ENCODE measurements at places on chromosomes 1 and 21.

GRCh38 chr1:87853576-87854351, 525.1 kb downstream of the LMO4 start:
- DNase-seq: no peak

- no peak for DNase-seq
Measured at GRCh38 chr1:234934611-234935033, 194.0 kb downstream of the TOMM20 start.

- no peak for DNase-seq
Measured at GRCh38 chr1:51097171-51097570, 4.9 kb upstream of the C1orf185 start.

DNA sequence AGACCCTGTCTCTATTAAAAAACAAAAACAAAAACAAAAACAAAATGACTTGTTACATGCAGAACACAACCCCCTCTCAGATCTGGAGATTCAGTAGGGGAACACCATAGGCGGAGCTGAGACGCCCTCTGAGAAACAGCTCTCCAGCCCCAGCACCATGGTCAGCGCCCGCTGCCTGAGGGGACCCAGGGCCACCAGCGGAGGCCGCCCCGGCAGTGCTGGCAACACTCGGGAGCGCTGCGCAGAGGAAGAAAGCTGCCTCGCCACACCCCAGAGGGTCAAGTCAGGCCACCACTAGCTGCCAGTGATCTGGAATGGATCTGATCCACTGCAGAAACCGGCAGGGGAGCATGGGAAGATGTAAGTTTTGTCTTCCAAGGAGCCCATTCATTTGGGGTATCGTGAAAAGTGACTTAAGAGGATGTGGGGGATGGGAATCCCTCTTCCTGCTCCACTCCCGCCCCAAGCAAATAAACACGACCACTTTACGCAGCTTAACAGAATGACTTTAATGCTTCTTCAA, 3.1 kb downstream of the ACTA1 start:
- no peak for DNase-seq

GRCh38 chr1:213415691-213416380, 364.8 kb downstream of the RPS6KC1 start:
- DNase-seq: no peak

DNA sequence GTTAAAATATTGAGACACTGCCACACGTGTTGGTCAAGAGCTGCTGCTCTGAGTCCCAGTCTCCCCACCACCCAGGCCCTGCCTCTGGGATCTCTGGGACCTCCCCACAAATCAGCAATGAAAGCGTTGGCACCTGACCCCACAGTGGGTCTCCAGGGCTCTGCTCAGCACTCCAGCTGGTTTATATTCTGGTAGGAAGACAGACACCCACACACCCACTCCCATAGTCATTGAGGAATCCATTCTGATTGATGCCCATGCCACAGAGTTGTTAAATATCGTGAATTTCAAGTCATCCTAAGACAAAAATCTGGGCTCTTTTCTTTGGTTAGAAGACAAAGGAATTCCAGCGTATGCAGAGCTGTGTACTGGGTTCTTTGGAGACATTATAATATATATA, 91.6 kb downstream of the KIF26B start:
- no peak for DNase-seq

DNA sequence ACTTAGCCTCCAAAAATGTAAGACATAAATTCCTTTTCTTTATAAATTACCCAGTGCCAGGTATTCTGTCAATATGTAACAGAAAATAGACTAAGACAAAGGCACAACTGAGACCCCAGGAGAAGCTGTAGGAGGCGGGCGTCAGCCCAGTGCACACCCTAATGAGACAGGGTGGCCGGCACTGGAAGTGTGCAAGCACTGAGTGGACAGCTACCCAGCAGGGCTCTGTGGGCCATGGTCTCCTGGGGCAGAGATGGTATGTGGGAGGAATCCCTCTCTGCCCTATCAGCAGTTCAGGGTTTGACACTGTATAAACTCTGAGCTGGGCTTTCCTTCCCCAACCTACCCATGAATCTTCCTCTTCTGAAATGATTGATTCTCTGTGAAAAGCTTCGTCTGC, 139.5 kb downstream of the GLIS1 start:
- no peak for DNase-seq

GRCh38 chr1:68043443-68044090, 6.9 kb downstream of the DIRAS3 start:
- DNase-seq: no peak

DNA sequence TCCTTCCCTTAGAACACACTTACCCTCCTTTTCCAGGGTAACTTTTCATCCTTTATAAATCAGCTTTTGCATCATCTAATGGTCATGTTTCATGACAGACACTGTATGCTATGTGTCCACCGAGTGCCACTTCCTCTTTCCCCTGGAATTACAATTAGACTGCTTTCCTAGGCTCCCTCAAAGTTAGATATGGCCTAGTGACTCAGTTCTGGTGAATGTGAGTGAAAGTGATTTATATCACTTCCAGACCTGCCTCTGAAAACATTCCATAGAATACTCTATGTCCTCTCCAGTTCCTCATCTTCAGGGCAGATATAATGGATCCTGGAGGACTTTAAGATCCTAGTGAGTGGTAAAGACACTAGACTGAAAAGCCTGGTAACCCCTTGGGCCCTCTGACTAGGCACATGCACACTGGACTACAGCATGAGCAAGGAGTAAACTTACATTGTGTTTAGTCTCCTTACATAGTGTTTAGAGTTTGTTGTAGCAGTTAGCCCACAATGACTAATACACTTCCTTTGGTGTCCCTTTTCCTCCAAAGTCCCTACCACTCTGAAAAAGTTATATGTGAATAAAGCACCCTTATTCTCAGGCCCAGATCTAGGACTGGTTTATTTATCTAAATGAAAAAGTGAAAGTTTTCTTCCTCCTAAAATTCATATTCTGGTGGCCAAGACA, 59.3 kb downstream of the GPR88 start:
- DNase-seq: no peak

- DNase-seq: no peak
Measured at GRCh38 chr1:85555867-85556573, 24.5 kb upstream of the CCN1 start.

- DNase-seq: no peak
Measured at GRCh38 chr1:21773585-21773984, 9.4 kb downstream of the USP48 start.

GRCh38 chr1:47262787-47263413, 30.9 kb upstream of the TAL1 start:
- no peak for DNase-seq

DNA sequence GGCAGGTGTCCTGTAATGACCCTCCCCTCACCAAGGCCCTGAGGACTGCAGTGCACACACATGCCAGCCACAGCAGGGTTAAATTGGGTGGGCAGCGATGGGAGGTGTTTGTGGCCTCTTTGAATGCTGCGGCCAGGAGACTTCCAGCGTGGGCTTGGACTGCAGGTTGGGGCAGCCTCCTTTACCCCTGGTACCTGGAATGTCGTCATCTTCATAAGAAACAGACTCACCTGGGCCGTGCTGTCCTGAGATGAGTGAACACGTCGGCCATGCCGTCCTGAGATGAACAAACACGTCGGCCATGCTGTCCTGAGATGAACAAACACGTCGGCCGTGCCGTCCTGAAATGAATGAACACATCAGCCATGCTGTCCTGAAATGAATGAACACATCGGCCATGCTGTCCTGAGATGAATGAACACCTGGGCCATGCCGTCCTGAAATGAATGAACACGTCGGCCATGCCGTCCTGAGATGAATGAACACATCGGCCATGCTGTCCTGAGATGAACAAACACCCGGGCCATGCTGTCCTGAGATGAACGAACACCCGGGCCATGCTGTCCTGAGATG, 50.1 kb upstream of the COL6A1 start:
- no peak for DNase-seq

GRCh38 chr1:169588785-169589485, 2.7 kb upstream of the F5 start:
- no peak for DNase-seq

DNA sequence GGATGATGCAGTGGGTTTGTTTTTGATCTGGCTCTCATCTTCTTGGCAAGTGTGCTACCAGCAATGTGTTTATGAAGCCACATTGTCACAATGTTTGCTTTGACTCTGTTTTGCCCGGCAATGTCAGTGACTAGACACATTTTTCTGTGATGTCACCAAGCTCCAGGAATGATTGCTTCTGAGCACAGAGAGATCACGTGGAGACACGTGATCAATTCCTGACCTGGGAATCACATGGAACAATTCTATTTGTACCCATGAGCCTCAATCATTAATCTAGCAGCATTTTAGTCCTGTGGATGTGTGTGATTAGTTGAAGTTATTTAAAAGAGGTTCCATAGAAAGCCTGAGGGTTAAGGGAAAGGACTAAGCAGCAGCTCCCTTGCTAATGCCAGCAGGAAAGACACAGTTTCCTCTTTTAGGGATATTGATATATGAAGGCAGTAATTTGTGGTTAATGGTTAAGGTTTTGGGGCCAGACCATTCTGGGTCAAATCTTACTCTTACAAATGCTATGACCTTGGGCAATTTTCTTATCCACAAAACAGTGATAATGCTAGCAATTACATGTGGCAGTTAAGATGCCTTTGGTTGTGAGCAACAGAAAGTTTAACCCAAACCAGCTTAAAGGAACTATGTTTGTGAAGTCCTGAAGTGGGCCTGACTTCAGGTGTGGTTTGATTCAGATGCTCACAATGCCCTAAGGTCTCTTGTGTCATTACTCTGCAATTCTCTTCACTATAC, 59.0 kb downstream of the FASLG start:
- no peak for DNase-seq

DNA sequence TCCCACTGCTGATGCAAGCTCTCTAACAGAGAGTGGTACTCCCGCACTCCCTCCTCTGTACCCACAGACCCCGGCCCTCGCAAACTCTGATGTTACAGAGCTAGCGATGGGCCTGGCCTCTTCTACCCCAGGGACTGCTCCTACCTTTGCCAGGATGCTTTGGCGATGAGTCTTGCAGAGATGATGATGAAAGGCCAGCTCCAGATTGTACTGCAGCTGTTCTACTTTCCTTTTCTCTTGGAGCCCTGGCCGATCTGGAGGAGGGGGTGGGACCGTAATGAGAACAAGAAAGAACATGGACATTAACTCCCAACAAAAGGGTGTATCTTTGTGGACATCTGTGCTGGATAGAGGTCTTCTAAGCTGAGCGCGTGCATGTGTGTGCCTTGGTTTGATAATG, 6.0 kb upstream of the LINGO4 start:
- no peak for DNase-seq

- DNase-seq: no peak
Measured at GRCh38 chr1:41788427-41788826, 130.3 kb downstream of the HIVEP3 start.

- DNase-seq: no peak
Measured at GRCh38 chr1:156126630-156127534, 12.4 kb downstream of the LMNA start.

GRCh38 chr1:54302951-54303843, 103.0 kb downstream of the SSBP3 start:
- DNase-seq: no peak

DNA sequence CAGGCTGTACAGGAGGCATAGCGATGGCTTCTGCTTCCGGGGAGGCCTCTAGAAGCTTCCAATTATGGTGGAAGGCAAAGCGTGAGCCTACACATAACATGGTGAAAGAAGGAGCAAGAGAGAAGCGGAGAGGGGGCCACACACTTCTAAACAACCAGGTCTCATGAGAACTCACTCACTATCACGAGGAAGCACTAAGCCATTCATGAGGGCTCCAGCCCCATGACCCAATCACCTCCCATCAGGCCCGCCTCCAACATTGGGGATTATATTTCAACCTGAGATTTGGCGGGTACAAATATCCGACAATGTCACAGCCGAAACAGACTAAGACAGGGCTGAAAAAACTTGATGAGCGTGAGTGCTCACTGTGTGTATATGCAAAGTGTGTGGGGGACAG, 89.3 kb upstream of the CNIH3 start:
- no peak for DNase-seq

- DNase-seq: no peak
Measured at GRCh38 chr1:91621907-91622306, 121.3 kb downstream of the CDC7 start.

- no peak for DNase-seq
Measured at GRCh38 chr1:2530513-2531361, 674 bp upstream of the HES5 start.

GRCh38 chr1:55572878-55573734, 357.9 kb upstream of the USP24 start:
- DNase-seq: no peak

- DNase-seq: peak; percentile 71
Measured at GRCh38 chr21:31501926-31502325, 157.6 kb upstream of the SOD1 start.

- DNase-seq: no peak
Measured at GRCh38 chr1:202319381-202320080, 22.2 kb downstream of the UBE2T start.

GRCh38 chr1:40114400-40114799, 17.3 kb upstream of the PPT1 start:
- no peak for DNase-seq

DNA sequence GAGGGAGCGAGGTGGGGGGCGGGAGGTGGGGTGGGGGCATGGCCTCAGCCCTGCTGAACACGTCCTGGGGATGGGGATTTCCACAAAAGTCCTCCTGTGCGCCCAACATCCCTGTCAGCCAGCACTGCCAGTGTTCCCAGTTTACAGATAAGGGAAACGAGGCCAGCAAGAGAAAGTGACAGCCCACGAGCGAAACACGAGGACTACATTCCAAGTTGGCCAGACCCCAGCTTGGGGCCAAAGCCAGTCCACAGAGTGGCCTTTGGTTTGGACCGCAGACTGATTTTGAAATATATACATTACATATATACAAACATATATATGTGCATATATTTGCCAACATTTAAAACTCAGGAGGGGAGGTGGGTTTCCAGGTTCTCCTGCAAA, 5.0 kb downstream of the FBXO2 start:
- DNase-seq: no peak

GRCh38 chr1:151593730-151594129, 18.1 kb upstream of the SNX27 start:
- no peak for DNase-seq

GRCh38 chr1:217983051-217983375, 302.1 kb upstream of the RRP15 start:
- no peak for DNase-seq

- DNase-seq: no peak
Measured at GRCh38 chr1:72804541-72804940, 522.2 kb upstream of the NEGR1 start.

- no peak for DNase-seq
Measured at GRCh38 chr1:217211486-217211885, 419.4 kb downstream of the GPATCH2 start.

GRCh38 chr1:20426371-20426770, 59.6 kb downstream of the CAMK2N1 start:
- DNase-seq: no peak

GRCh38 chr21:45590726-45591618, 48.7 kb upstream of the SLC19A1 start:
- no peak for DNase-seq

GRCh38 chr1:29810121-29811120, 574.1 kb downstream of the PTPRU start:
- DNase-seq: no peak

GRCh38 chr1:168628807-168629206, 52.4 kb downstream of the XCL1 start:
- no peak for DNase-seq

GRCh38 chr1:99726818-99727217, 39.6 kb downstream of the FRRS1 start:
- DNase-seq: no peak

GRCh38 chr1:210371916-210372315, 43.2 kb downstream of the HHAT start:
- no peak for DNase-seq
